Camera-type eye (tissue), 1 donor: ENCODE measurements at places on chromosomes 2 and 18. TPM values are rescaled to one million over a fixed set of nuclear protein-coding genes. Genes with fewer than 3 reads are reported as not detected.

Gene TXNL1
- 71.1 TPM for total RNA-seq

Gene RAX
- 111 TPM for total RNA-seq

Gene WDR75
- 66.4 TPM for total RNA-seq

Gene TWSG1
- total RNA-seq: 81.7 TPM

Gene ABCA12
- total RNA-seq: 0.99 TPM

Gene DNAJC27
- 22.6 TPM for total RNA-seq

Gene IL36B
- total RNA-seq: not detected

Gene DES
- 249 TPM for total RNA-seq

Gene STARD6
- not detected for total RNA-seq

Gene SERPINB4
- total RNA-seq: not detected

Gene UGT1A4
- not detected for total RNA-seq

Gene GDF7
- 1.9 TPM for total RNA-seq

Gene TMEM37
- total RNA-seq: 5.1 TPM

Gene MOGAT1
- not detected for total RNA-seq

Gene TMEM214
- 61.0 TPM for total RNA-seq

Gene TOGARAM2
- 0.55 TPM for total RNA-seq

Gene B3GNT2
- 21.9 TPM for total RNA-seq

Gene TRMT61B
- 21.9 TPM for total RNA-seq

Gene TRAPPC8
- 100 TPM for total RNA-seq

Gene RAB6C
- total RNA-seq: 0.44 TPM

Gene PROM2
- 5.7 TPM for total RNA-seq

Gene HNMT
- 29.9 TPM for total RNA-seq

Gene RELCH
- total RNA-seq: 76.1 TPM

Gene SLC4A3
- 9.8 TPM for total RNA-seq

Gene SERPINB2
- 2.0 TPM for total RNA-seq

Gene AGXT
- not detected for total RNA-seq

Gene TTN
- 286 TPM for total RNA-seq
